ENCODE measurements at places on chromosomes 2 and 18.

- DNase-seq = no peak
These were observed 476.4 kb upstream of the CHST9 start for GRCh38 chr18:27661320-27662018.

DNA sequence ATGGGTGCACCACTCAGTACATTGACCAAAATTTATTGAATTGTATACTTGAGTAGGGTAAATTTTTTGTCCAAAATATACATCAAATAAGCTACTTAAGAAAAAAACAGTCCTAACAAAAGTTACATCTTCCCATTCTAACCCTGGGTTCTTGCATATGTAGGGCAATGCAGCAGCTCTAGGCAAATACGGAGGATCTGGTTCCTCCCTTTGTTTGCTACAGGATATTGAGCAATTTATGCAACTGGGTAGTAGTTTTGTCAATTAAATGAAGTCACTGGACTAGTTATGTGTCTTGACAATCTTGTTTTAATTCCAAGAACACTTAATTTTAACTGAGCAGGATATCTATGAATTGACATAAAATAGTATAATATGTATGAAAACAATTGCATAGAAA is 1507.2 kb upstream of the PIK3C3 start:
- no peak for DNase-seq

DNA sequence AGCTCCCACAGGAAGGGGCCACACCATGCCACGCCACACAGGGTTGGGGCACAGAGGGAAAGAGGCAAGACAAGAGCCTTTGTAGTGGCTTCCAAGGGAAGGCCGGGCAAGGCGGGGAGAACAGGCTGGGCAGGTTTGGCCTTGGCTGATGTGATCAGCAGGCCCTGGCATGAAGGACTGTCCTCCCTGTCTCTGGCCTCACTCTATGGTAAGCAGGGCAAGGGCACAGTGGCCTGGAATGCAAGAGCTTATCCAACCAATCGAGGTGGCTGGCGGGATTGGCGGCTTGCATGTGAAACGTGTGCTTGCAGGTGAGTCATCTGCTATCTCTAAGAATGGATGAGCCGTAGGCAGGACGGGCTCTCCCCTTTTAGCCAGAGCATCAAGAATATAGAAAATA is 6.4 kb upstream of the ATP9B start:
- DNase-seq = no peak

- no peak for DNase-seq
These were observed 71.7 kb upstream of the TWIST2 start for GRCh38 chr2:238776003-238776760.

GRCh38 chr2:213238753-213239495 is 45.3 kb upstream of the SPAG16 start:
- DNase-seq = peak; percentile 96

DNA sequence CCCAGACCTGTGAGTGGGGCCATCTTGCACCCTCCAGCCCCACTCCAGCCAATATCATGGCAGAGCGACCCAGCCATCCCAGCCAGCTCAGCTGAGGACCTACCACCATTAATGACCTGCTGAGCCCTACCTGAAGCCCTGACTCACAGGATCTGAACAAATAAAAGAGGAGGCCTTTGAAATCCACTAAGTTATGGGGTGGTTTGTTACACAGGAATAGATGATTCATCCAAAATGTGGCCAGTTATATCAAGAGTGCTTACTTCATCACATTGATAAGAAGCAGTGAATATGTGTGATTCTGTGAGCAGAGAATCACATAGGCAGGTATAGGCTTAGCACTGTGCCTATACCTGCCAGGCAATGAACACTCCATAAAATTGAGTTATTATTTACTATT is 34.7 kb upstream of the FAM124B start:
- DNase-seq = no peak

DNA sequence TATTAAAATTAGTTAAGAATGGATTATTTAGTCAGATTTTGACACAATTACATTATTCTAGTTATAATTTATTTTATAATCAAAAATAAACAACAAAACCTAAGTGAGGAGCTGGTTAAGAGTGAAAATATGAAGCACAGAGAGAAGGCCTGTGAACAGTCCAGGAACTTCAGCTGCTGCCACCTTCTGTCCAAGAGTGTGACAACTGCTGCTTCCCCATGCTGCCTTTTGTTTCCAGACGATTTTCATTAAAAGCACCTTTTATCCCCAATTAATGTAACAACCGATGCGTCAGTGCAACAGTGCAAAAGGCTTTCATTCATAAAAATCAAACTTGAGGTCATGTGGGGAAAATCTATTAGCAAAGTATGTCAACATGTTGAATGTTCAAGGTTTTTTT is 363.6 kb downstream of the CTNNA2 start:
- DNase-seq = peak; percentile 1

GRCh38 chr2:9335322-9335832 is 88.0 kb downstream of the ITGB1BP1 start:
- no peak for DNase-seq

- DNase-seq = peak; percentile 83
These were observed 157.1 kb downstream of the COL6A3 start for GRCh38 chr2:237256887-237257286.

- no peak for DNase-seq
These were observed 315.4 kb downstream of the CDH7 start for GRCh38 chr18:66066191-66066590.

DNA sequence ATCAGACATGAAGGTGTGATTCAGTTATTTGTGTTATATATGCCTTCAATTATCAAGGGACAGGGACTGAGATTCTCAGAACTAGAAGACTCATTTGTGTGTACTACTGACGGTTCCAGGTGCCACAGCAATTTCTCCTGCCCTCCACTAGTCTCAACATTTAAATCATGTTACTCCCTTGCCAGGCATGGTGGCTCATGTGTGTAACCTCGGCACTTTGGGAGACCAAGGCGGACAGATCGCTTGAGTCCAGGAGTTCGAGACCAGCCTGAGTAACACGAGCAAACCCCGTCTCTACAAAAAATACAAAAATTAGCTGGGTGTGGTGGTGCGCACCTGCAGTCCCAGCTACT is 1.1 kb downstream of the CNDP2 start:
- no peak for DNase-seq

GRCh38 chr18:28511413-28511821 is 334.5 kb upstream of the CDH2 start:
- DNase-seq = peak; percentile 54

GRCh38 chr2:109222422-109222821 is 93.4 kb downstream of the SH3RF3 start:
- no peak for DNase-seq

DNA sequence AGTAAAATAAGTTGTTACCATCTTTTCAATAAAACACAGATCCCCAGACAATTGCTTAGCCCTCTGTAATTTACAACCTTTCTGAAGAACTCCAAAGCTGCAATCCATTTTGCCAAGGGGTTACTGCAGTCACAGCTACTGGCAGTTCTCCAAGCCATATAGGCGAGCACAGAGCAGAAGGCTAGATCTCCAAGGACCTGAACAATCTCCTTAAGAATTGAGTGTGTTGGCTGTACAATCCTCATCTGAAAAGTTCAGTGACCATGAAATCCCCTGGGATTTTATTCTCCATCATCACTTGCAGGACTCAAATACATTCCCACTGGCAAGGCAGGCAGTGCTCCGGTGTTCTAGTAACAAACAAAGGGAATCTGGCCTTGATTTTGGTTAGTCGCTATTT is 103.9 kb upstream of the LRP1B start:
- no peak for DNase-seq

- DNase-seq = no peak
These were observed 14.2 kb downstream of the GALNT5 start for GRCh38 chr2:157271590-157272203.

DNA sequence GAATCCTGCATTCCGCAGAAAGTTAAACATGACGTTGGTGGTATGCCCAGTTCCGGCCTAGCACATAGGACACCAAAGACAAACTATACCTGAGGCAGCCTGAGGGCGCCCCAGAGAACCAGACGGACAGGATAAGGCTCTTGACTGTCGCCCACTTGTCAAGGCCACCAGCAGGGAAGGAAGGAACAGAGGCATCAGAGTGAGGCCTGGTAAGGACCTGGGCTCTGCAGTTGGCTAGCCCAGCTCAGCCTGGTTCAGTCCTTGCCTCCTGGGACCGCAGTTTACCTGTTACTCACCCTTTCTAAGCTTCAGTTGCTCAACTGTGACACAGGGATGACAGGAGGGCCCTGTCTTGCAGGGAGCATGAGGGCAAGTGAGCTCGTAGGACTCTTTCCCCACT is 82.1 kb downstream of the ACTR2 start:
- no peak for DNase-seq

All from fibroblast of lung (primary cell).